Thoracic aorta endothelial cell (primary cell): ENCODE measurements at places on chromosomes 2 and 18. TPM values are rescaled to one million over a fixed set of nuclear protein-coding genes. Genes with fewer than 3 reads are reported as not detected.

The TET3 gene
- 10.0 and 11.4 TPM in 2 replicates for total RNA-seq

The UGT1A4 gene
- not detected in 2 replicates for total RNA-seq

The XPO1 gene
- 344 and 371 TPM in 2 replicates for total RNA-seq

The NCK2 gene
- total RNA-seq, result 25.3 and 30.5 TPM in 2 replicates

The GNLY gene
- not detected in 2 replicates for total RNA-seq

The SLC30A3 gene
- 0.36 TPM in 1 of 2 replicates, not detected in the other for total RNA-seq

The NAT8 gene
- total RNA-seq, result not detected in 2 replicates

The PHLPP1 gene
- 7.2 and 9.0 TPM in 2 replicates for total RNA-seq

The WDR54 gene
- 32.2 and 37.7 TPM in 2 replicates for total RNA-seq

The GALNT14 gene
- 0.66 and 2.4 TPM in 2 replicates for total RNA-seq

The SERPINB11 gene
- total RNA-seq, result not detected in 2 replicates

The CKAP2L gene
- 21.8 and 25.3 TPM in 2 replicates for total RNA-seq

The SPR gene
- total RNA-seq, result 35.9 and 40.7 TPM in 2 replicates

The B3GNT7 gene
- total RNA-seq, result 0.13 and 0.50 TPM in 2 replicates

The EVX2 gene
- total RNA-seq, result not detected in 2 replicates

The PCARE gene
- not detected in 2 replicates for total RNA-seq

The MOGAT1 gene
- total RNA-seq, result not detected in 2 replicates

The SH2D6 gene
- total RNA-seq, result 0.53 TPM in 1 of 2 replicates, not detected in the other

The MTLN gene
- total RNA-seq, result 42.3 and 44.8 TPM in 2 replicates

The TWIST2 gene
- 2.6 and 4.5 TPM in 2 replicates for total RNA-seq

The ASB18 gene
- total RNA-seq, result not detected in 2 replicates

The RFTN2 gene
- total RNA-seq, result 6.3 and 6.5 TPM in 2 replicates

The IL1RL1 gene
- total RNA-seq, result 159 and 193 TPM in 2 replicates

The RAPGEF4 gene
- 4.5 and 11.6 TPM in 2 replicates for total RNA-seq

The C2orf78 gene
- total RNA-seq, result not detected in 2 replicates

The CHRNA1 gene
- total RNA-seq, result 0.07 and 1.2 TPM in 2 replicates

The LBX2 gene
- total RNA-seq, result 3.2 and 3.5 TPM in 2 replicates

The RAB10 gene
- 150 and 178 TPM in 2 replicates for total RNA-seq

The PAIP2B gene
- 0.53 and 1.2 TPM in 2 replicates for total RNA-seq

The TNFAIP6 gene
- not detected in 2 replicates for total RNA-seq

The GAL3ST2 gene
- not detected in 2 replicates for total RNA-seq

The PSD4 gene
- total RNA-seq, result 0.14 and 0.27 TPM in 2 replicates

The KIF1A gene
- total RNA-seq, result not detected in 2 replicates

The SLC8A1 gene
- total RNA-seq, result 2.0 and 7.0 TPM in 2 replicates
